ENCODE measurements at places on chromosomes 7 and 10.
A peak's percentile ranks its signal among the peaks of the same experiment; 100 is the strongest.

GRCh38 chr10:69338547-69339450, 60.5 kb downstream of the HK1 start:
- DNase-seq: no peak

DNA sequence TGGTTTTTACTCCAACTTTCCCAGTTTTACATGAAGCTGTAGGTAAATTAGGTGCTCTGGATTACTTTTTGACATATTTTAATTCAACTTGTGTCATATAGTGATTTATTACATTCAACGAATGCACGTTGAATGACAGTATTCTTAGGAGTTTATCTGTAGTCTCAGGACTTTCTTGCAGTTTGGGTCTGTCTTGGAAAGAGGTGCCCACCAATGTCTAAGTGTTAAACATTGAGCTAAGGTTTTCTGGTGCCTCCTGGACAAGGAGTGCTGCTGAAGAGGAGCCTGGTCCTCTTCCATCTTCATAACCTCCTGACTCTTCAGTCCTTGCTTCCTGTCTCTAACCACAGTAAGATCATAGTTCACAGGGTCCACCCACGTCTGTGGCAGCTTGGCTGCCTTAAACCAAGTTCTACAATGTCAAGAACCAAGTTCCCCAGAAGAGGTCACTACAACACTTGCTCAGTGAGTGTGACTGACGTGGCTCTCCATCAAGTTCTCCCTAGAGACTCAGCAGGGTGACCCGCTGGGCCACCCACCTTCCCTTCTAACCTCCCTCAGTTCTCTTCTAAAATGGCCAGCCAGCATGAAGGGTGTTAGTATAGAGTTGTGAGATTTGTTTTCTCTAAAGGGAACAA, 6.1 kb downstream of the NPY start:
- DNase-seq: peak; percentile 21

GRCh38 chr10:89204621-89205185, 2.4 kb downstream of the CH25H start:
- DNase-seq: no peak

DNA sequence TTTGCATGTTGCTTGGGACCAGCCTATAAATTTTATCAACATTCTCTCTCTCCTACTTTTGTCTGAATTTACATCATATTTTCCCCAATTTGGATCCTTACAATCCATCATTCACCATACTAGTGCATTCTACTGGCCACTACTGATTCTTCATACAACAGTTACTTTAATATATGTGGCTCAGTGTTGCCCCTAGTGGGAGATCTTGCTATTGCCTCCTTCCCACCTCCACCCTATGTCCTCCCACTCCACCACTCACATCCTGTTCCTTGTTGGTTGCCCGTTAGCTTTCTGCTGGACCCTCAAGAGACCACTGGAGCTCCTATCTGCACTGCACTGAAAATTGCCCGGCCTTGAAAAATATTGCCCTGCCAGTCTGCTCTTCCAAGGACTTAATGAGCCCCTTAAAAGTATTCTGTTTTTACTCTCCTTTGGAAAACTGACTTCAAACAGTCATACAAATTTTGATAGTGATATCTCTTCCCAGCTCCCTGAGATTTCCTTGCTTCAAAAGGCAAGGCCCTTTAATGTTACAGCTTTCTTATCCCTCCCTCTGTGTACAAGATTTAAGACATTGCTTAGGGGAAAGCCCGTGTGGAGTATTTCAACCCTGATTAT, 243.2 kb upstream of the TMEM229A start:
- peak; percentile 23 for DNase-seq

DNA sequence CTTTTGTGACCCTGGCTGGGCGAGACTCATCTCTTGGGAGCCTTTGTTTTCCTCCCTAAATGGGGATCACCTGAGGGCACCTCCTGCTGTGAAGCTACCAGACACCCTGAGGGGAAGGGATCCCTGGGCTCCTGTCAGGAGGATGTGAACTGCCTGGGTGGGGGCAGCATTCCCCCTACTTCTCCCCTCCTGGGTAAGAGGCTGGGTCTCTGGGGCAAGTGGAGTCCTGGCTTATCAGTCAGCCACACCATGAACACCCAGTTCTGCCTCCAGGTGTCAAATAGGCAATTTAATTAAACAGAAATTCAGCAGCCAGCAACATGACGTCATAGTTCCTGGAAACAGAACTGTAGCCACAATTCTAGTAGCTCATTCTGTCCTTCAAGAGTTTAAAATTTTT, 97.7 kb upstream of the RET start:
- no peak for DNase-seq
